ENCODE measurements at places on chromosomes 7 and 10.
A peak's percentile ranks its signal among the peaks of the same experiment; 100 is the strongest.

DNA sequence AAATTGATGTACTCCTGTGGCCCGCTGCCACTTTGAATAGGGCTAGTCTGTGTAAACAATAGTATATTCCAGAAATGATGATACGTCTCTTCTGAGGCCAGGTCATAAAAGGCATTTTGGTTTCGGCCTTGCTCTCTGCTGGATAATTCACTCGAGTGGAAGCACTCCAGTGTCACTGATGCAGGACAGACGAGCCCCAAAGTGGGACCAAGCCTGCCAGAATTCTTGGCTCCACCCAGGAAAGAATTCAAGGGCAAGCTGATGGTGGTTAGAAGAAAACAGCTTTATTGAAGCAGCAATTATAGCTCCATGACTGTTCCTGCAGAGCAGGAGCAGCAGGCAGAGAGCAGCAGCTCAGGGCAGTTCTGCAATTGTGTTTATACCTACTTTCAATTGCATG is 717.6 kb downstream of the GRM8 start:
- DNase-seq: no peak

DNA sequence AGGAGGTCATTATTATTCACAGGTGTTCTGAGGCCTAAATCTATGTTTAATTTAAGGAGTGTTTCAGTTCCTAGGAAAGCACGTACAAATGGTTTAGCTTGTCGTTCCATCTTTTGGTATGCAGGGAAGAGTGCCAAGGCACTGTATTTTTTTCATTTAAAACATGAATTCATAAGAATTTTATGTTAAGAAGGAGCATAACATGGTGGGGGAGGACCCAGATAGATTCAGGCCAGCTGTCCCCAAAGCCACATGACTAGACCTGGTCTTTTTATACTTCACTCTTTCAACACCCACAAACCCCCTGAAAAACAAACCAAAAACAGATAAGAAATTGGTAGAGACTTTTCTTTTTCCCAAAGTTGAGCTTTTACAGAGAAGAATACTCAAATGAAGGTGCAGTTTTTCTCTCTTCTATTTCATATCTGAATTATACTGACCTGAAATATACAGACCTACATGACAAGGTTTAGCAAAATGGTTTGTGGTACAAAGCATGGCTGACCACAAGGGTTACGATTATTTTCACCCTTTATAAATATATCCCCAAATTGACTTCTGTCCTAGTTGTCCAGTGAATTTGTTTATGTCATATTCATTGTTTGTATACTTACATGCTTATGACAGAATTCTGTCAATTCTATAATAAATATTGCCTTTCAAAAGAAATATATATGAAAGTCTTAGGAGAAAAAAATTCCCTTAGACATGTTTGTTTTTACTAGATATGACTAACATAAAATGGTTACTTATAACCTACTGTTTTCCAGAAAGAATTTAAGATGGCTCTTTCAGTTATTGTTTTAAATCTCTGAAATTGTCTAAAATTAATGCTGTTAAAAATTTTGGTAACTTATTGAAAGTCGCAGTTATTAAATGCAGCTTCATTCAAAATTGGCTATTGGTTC is 71.3 kb downstream of the AP3M1 start:
- DNase-seq: no peak

GRCh38 chr7:41098402-41098801 is 604.5 kb downstream of the INHBA start:
- no peak for DNase-seq

- no peak for DNase-seq
Measured at GRCh38 chr10:76928565-76928964, 709.0 kb downstream of the KCNMA1 start.

GRCh38 chr7:142185801-142186200 is 72.1 kb downstream of the PRSS58 start:
- no peak for DNase-seq

GRCh38 chr10:72605122-72605521 is 20.8 kb downstream of the MICU1 start:
- DNase-seq: no peak

DNA sequence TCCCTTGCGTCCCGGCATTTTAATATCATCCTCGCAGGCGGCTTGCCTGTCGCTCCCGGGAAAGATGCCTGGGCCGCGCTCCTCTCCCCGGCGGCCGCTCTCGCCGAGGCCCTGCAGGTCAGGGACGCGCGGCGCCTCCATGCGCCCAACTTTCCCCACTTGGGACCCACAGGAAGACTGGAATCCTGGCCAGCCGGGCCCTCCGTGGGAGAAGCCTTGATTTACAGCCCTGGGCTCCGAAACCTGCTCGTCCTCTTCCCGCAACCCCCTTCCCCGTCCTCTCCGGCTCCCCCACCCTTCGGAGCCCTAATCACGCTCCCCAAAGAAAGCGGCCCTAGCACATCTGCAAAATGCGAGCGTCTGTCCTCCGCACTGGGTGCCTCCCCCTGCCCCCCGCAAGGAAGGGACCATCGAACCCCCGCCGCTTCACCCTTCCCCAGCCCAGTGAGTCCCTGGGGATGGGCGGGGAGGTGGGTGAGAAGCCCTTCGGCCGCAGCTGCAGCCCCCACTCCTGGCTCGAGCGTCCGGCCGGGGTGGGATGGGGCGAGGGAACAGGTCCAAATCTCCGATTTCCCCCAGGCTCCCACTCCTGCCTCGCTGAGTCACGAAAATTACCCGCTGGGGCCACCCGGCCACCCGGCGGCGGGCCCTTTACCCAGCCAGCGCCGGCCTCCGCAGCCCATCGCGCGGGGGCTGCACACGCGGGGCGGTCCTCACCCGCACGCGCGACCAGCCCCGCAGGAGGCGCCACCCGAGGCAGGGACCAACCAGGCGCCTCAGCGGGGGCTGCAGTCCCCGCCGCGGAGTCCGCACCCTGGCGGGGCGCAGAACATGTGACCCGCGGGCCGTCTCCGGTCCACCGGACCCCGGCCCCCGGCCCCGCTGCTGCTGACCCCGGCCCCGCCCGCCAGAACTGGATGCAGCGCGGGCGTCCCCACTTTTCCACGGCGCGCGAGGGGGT is 695 bp downstream of the HSPA12A start:
- DNase-seq: peak; percentile 33

DNA sequence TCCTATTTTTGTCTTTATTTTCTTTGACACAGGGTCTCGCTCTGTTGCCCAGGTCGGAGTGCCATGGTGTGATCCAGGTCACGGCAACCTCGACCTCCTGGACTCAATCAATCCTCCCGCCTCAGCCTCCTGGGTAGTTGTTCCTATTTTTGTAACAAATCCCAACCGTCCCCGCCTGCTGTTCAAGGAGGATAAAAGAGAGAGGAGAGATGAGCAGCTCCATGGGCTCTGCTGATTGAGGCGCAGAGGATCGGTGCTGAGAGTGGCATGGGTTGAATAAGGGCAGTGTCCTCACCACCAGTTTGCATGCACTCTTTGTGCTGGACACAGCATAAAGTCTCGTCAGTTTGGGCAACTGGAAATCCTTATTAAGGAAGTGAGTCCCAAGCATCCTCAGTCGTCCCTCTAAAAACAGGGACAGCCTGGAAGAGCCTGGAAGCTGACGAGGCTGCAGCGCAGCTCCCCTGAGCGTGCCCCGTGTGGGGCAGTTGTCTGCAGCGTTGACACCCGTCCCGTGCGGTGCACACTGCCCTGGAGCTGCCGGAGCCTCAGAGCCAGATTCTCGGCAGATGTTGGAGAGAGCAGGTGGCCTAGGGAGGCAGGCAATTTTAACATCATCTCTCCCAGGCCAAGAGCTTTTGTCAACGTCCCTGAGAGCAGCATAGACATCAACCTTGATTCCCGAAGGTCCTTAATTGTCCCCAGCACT is 404.2 kb upstream of the RNF32 start:
- DNase-seq: no peak

DNA sequence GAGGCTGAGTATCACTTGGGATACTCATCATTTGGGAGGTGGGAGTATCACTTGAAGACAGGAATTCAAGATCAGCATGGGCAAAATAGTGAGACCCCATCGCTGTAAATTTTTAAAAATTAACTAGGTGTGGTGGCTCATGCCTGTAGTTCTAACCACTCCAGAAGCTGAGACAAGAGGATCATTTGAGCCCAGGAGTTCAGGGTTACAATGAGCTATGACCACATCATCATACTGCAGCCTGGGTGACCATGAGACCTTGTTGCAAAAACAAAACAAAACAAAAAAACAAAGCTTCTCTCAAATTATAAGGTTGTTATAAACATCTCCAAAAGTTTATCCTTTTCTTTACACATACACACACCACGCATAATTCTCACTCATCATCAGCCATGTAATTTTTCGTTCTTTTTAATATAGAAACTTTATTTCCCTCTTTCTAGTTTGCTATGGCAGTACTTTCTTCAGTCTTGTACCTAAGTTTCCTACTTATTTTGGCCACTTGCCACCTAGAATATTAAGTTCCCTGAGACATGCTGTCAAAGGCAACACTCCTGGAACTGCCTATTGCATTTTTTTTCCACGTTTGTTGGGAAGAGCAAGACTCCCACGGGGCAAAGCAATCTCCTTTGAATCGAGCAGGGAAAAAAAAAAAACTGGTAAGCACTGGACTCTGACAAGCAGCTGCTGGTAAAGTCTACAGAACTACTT is 37.1 kb downstream of the SKIDA1 start:
- DNase-seq: no peak

GRCh38 chr10:122326385-122326784 is 48.1 kb upstream of the PLEKHA1 start:
- no peak for DNase-seq

GRCh38 chr7:83541187-83541960 is 107.6 kb downstream of the SEMA3E start:
- DNase-seq: no peak

DNA sequence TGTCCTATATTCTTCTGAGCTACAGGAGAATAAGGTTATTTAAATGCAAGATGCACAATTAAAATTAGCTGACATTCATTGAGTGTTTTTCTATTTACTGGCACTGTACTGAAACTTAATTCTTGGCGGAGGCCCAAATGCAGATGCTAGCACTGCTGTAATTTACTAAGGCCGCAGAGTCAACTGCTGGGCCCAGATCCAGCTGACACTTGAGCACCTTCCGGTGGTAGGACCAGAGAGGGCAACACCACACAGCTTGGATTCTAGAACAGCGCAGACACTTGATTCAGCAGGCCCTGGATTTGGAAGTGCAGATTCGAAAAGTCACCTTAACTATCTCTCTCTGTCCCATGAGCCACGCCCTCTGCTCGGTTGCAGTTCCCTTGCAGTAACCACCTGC is 228.6 kb upstream of the TMEM72 start:
- no peak for DNase-seq

DNA sequence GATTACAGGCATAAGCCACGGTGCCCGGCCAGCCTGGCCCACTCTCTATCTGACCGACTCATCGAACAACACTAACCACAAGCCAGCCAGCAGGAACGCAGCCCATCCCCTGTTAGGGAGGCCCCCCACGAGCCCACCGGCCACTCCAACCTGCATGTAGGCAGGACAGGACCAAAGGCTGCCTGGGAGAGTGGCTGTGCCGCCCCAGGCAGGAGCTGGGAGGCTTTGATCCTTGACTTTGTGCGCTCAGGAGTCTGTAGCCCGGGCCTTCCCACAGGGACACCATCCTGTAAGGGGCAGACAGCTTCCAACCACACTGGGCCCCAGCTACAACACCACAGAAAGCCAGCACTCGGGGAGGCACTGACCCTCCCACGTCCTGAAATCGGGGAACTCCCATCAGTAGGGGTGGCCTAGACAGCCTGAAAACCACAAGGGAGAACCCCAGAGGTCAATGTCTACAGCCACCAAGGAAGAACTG is 29.4 kb downstream of the GRID1 start:
- DNase-seq: no peak

- DNase-seq: no peak
Measured at GRCh38 chr7:100210805-100211204, 8.9 kb upstream of the PVRIG start.

GRCh38 chr10:66827353-66827752 is 98.5 kb upstream of the LRRTM3 start:
- DNase-seq: peak; percentile 65

DNA sequence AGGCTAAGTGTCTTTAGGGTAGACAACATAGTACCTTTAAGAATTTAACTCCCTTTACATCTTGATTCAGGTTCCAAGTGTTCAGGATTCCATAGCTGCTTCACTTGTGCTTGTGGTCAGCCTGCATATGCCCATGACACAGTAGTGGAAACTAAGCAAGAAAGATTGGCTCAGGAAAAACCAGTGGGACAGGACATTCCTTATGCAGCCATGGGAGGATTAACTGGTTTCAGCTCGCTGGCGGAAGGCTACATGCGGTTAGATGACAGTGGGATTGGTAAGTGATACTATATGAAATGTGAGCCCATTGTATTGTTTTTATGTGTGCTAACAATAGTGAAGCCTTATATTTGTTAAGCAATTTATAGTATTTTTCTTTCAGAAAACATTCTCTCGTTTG is 11.3 kb downstream of the FAM221A start:
- no peak for DNase-seq

GRCh38 chr10:4057021-4057420 is 272.0 kb upstream of the KLF6 start:
- DNase-seq: no peak

DNA sequence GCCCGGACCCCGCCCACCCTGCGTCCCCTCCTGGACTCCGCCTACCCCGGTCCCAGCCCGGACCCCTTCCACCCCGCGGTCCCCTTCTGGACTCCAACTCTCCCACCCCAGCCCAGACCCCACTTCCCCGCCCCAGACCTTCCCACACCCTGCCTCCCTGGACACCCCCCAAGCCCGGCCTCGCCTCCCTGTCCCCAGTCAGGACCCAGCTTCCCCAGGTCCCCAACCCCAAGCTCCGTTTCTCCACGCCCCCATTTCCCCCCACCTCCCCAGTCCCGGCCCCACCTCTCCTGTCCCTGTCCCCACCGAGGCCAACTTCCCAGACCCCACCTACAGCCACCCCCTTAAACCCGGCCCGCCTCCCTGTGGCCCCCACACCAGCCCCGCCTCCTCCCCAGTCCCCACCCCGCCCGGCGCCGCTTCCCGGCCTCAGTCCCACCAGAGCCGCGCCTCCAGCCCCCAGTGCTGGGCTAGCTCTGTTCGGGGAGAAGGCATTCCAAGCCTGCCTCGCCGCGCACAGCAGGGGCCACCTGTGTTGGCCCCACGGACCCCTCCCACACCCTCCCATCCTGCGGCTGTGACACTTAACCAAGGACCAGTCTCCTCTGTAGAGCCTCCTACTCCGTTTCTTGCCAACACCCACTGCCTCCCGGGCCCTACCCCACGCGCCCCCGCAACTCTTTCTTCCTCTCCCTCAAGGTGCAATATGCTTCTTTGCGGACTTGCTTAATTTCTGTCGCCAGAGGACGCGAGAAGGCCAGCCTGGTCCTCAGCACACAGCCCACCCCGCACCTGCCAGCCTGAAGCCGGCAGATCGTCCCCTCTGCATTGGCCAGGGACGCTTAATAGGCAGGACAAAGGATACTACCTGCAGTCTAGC is 736 bp upstream of the ITIH5 start:
- DNase-seq: no peak

Data from EL (cell line).